ENCODE measurements at places on chromosomes 13 and 19. TPM values are rescaled to one million over a fixed set of nuclear protein-coding genes. Genes with fewer than 3 reads are reported as not detected.

Gene CEACAM7
- polyA plus RNA-seq: not detected

Gene KLK15
- polyA plus RNA-seq: not detected

Gene LILRB4
- polyA plus RNA-seq: 1.0 TPM

Gene TICAM1
- 5.2 TPM for polyA plus RNA-seq

Gene LIM2
- 0.40 TPM for polyA plus RNA-seq

DNA sequence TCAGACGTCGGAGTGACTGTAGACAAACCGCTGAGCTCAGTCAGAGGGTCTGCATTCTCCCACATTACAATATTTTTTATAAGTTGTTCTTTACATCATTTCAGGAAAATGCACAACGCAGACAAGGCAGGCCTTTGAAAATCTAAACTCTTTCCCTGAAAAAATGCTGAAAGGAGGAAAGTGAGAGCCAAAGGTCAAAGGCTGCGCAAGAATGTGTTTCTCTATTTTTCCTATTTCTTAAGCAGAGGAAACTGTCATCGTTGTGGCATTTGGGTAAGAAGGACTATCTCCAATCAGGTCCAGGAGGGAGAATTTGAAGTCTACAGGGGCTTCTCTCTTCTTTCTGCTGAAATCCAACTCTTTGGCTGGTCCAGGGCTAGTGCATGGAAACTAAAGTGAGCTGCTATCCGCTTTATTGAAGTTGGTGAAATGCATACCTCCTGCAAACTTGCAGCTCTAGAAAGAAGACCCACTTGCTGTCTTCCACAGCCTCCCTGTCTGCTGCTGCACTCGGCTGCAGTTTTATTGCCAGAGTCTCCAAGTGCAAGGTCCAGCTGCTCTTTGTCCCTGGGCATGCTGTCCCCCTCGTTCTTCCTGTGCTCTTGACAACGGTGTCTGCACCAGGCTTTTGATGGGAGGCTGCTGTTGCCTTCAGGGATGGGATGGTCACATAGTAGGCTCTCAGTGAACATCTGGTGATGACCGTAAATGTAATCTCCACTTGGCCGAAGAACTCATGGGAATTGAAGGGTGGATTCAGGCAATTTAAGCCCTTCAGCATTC is 31.2 kb downstream of the ZNF536 start:
- peak; percentile 26 for DNase-seq

GRCh38 chr19:41850381-41850780 is 5.5 kb downstream of the DMRTC2 start:
- DNase-seq: no peak

DNA sequence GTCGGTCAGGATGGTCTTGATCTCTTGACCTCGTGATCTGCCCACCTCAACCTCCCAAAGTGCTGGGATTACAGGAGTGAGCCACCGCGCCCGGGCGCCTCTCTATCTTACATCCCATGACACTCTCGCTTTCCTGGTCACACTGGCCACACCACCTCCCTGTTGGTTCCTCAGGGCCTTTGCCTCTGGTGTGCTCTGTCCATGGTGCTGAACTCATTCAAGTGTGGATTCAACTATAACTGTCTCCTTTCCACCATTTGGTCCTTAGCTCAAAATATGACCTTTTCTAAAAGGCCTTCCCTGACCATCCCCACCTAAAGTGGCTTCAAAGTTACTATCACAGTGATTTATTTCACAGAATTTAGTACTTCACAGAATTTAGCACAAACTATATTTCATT is 3.7 kb upstream of the SMIM17 start:
- DNase-seq: no peak

GRCh38 chr13:89846926-89847585 is 1500.4 kb upstream of the MIR17HG start:
- DNase-seq: no peak

- DNase-seq: no peak
These were observed at the start of gene CLDND2 for GRCh38 chr19:51368366-51369282. Gene CLDND2 (minus strand): TSS chr19:51369003. CDS start chr19:51368577, 426 bp downstream.

DNA sequence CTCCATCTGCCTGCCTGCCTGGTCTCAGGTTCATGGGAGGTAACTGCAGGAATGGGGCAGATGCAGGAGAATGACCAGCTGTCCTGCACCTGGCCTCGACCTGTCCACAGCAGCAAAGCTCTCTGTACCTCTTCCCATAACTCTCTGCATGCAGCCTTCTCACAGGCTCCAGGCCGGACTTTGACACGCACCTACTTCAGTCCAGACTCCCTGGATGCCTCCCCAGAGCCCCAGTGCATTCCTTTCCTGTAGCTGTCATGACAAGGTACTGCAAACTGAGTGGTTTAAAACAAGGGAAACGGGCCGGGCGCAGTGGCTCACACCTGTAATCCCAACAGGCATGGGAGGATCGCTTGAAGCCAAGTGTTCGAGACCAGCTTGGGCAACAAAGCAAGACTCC is 3.3 kb downstream of the NANOS2 start:
- DNase-seq: no peak

- peak; percentile 34 for DNase-seq
These were observed 579.5 kb downstream of the UQCRFS1 start for GRCh38 chr19:28633319-28634018.

GRCh38 chr19:43457809-43458208 is 7.6 kb downstream of the LYPD3 start:
- DNase-seq: no peak

DNA sequence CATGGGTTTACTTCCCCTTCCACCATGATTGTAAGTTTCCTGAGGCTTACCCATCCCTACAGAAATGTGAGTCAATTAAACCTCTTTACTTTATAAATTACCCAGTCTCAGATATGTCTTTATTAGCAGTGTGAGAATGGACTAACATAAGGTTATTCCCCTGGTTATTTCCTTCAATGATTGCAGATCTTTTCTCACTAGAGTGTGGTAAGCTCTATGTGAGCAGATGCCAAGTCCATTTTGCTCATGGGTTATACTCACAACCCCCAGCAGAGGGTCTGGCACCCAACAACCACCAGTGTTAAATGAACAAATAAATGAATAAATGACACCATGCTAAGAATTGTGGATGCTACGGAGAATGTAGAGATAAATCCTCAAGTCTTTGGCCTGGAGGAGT is 472.8 kb downstream of the LIG4 start:
- no peak for DNase-seq

DNA sequence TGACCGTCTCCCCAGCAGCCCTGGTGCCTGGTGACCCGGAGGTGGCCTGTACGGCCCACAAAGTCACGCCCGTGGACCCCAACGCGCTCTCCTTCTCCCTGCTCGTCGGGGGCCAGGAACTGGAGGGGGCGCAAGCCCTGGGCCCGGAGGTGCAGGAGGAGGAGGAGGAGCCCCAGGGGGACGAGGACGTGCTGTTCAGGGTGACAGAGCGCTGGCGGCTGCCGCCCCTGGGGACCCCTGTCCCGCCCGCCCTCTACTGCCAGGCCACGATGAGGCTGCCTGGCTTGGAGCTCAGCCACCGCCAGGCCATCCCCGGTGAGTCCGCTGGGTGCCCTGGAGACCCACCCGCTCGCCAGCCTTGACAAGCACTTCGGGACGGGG is 2.2 kb downstream of the MADCAM1 start:
- no peak for DNase-seq

All from left renal cortex interstitium (tissue), 4 donors.